Purkinje cell (primary cell): ENCODE measurements at places on chromosomes 7 and 10. TPM values are rescaled to one million over a fixed set of nuclear protein-coding genes. Genes with fewer than 3 reads are reported as not detected.

Gene C7orf57
- polyA plus RNA-seq = 0.41 and 0.87 TPM in 2 replicates

Gene CLRN3
- polyA plus RNA-seq = not detected in 2 replicates

Gene PAX4
- not detected in 2 replicates for polyA plus RNA-seq

Gene BPGM
- polyA plus RNA-seq = 85.3 and 96.6 TPM in 2 replicates

Gene ZNF800
- 11.5 and 16.7 TPM in 2 replicates for polyA plus RNA-seq

Gene LRIT1
- polyA plus RNA-seq = not detected in 2 replicates

Gene PDE6C
- polyA plus RNA-seq = 0.09 TPM in 1 of 2 replicates, not detected in the other
